Cerebellar nuclear complex (tissue), 1 donor: ENCODE measurements at places on chromosomes 11 and 22.

DNA sequence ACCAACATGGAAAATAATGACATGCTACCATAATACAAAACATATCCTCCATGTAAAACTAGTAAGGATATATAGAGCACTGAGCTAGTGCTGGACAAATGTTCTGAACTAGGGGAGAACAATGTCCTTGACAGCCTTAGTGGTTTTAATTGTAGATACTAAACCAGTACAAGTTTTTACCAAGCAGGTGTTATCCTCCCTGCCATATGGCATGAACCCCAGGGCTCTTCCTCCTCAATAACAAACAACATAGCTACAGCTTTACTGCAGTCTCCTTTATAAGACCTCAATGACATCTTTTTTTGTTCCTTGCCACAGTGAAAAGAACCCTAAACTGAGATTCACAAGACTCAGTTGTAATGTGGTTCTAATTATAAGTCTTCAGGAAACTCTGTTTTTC is 70.2 kb upstream of the GDPD4 start:
- peak; percentile 79 for DNase-seq

DNA sequence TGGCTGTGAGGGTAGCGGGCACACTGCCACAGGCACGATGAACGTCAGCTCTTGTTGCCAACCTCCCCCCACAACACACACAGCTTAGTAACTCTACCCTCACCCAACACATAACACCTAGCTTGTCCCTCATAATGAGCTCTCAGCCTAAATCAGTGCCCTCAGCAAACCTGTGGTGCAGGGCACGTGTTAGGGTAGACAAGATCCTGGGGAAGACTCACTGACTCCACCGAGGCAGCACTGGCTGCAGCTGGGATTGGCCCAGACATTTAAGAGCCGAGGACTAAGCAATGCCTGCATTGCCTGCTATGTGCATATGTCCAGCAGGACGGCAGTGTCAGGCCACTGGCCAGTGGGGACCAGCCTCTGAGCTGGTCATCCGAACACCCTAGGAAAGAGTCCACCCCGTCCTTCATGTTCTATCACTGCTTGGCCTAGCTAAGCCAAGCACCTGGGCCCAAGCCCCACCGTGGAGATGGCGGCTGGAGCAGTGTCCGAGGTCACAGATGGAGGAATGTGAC is 32.9 kb upstream of the TRIM29 start:
- DNase-seq = no peak

- no peak for DNase-seq
Observed at GRCh38 chr11:27339941-27340340, 23.1 kb downstream of the CCDC34 start.

GRCh38 chr11:6670202-6670830 is 12.8 kb downstream of the MRPL17 start:
- DNase-seq = no peak

GRCh38 chr11:131240421-131240820 is 130.0 kb upstream of the NTM start:
- DNase-seq = no peak

- no peak for DNase-seq
Observed at GRCh38 chr22:46916886-46917770, 154.7 kb downstream of the TBC1D22A start.
